ENCODE measurements at places on chromosomes 7 and 10.

DNA sequence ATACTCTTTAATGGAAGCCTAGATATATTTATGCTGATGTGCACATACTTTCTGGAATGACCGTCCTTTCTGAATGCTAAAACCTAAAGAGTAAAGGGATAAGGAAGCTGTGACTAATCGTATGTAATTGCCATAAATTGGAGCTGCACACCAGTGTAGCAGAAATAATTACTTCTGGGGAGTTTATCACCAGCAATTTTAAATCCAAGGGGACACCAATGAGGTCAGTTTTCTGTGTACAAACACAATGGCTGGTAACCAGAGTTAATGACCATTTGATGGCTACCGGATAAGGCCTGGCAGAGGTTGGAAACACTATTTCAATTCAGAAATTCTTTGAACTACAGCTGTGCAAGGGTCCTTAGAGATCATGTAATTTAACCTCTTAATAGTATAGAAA, 670.1 kb downstream of the REEP3 start:
- no peak for DNase-seq

- DNase-seq = no peak
Observed at GRCh38 chr10:72709041-72709440, 17.1 kb downstream of the MCU start.

DNA sequence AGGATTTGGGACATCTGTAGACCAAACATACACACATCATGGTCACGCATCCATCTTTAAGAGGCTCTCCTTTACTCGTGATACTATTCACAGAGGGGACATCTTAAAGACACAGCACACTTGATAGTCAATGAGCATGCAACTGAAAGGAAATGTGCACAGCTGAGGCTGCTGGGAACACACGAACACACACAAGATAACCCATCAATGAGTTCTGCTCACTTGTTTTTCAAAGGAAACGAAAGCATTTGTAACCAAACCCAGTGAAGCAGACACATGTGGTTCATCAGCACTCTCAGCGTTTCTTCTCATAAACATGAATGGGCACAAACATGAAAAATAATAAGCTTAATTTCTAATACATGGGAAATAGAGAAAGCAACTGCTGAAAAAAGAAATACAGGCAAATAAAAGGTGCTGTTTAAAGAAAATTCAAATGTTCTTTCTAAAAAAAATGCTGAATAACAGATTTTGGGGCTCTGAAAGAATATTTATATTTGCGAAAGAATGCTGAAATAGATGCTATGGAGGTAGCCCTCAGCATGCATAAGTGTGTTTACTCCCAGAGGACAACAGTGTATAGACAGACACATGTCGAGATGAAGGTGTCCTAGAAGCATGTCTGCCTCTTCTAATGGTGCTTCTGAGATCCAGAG, 59.7 kb upstream of the LAMB4 start:
- DNase-seq = no peak

DNA sequence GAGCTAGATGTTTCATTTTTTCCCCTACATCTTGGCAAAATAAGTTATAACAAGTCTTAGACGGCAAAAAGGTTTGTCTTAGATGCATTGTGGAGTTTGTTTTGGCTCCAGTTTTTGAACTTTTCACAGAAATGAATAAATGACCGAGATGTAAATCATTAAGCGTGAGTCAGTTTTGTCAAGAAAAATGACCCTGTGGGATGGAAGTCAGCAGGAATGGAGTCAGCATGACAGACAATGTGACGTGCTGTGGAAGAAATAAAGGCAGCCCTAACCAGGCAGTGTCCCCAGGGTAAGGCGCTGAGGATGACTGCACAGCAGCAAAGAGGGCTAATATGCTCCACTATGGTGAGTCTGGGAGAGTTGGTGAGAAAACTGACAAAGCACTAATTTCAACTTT, 163.2 kb downstream of the NOC3L start:
- DNase-seq = no peak

DNA sequence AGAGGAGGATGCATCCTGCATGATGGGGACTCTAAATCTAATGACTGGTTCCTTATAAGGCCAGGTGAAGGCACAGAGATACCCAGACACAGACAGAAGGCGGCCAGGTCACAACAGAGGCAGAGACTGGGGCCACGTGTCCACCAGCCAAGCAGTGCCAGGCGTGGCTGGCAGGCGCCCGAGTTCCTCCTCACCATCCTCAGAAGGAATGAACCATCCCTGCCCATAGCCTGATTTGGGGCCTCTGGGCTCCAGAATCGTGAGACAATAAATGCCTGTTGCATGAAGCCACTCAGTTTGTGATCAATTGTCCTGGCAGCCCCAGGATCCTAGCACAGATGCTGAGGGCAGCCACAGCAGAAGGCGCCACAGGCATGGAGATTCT, 69.0 kb upstream of the TNRC18 start:
- no peak for DNase-seq

DNA sequence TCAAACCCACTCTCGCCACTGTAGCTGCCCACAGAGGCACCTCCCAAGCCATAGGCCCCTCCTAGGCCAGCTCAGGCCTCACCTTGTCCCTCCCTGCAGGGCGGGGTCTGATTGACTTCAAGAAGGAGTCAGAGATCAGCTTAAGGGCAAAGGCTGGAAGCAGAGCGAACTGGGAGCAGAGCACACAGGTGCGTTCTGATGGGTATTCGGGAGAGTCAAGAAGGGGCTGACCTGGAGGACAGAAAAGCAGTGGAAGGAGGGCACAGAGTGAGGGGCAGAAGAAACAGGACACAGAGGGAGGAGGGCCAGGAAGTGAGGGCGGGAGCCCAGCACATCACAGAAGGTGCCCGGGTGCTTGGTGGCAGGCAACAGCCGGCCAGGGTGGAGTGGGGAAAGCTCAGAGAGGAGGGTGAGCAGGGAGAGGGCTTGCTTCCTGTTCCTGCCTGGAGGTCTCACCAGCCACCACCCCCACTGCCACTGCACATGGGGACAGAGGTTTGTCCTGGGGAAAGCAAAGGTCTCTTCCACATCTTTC, at the start of gene AOC1:
Gene AOC1, plus strand, starts transcription at position 147 of the 535 bp plus-strand sequence. CDS start 3,954 bp downstream, outside the sequence.
- no peak for DNase-seq

DNA sequence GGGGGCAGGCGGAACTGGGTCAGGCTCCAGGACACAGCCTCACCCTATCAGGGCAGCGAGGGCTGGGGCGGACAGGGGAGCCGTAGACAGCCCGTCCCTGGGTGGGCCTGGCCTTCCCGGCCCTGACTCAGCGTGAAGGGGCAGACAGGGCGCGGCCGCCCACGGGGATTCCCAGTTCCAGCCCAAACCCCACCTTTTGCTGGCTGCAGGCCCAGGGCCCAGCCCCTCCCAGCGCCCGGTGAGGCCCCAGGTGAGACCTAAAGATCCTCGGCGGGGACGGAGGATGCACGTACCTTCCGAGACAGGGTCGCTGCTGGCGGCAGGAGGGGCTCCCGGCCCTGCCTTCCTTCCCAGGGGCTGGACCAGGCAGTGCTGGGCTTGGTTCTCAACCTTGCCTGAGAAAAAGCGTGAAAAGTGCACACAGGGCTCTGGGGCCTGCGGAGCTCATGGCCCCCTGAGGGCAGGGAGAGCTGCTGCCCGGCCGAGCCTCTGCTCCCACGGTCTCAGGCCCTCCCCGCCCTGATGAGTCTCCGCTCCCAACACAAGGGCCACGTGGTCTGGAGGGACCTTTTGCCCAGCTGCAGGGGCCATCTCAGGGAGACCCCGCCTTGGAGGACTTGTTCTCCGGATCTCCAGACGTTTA, 43.9 kb upstream of the DNAJB6 start:
- DNase-seq = no peak

DNA sequence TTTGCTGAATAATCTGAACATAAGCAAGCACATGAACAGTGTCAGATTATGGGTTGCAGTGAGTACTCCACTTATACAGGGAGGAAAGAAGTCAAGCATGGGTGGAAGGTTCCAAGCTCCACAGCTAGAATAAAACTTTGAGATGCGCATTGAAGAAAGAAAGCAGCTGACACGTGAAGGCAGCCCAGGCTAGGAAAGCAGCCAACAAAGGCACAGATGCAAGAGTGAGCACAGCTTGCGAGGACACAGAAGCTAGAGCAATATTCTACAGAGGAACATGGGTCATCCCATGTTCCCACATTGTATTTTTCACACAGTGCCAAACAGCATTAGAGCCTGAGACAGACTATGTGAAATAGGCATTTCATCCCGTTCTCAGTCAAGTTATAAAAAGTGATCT, 194.6 kb upstream of the TBX20 start:
- no peak for DNase-seq

GRCh38 chr10:79082631-79083596, 14.1 kb downstream of the ZMIZ1 start:
- no peak for DNase-seq

DNA sequence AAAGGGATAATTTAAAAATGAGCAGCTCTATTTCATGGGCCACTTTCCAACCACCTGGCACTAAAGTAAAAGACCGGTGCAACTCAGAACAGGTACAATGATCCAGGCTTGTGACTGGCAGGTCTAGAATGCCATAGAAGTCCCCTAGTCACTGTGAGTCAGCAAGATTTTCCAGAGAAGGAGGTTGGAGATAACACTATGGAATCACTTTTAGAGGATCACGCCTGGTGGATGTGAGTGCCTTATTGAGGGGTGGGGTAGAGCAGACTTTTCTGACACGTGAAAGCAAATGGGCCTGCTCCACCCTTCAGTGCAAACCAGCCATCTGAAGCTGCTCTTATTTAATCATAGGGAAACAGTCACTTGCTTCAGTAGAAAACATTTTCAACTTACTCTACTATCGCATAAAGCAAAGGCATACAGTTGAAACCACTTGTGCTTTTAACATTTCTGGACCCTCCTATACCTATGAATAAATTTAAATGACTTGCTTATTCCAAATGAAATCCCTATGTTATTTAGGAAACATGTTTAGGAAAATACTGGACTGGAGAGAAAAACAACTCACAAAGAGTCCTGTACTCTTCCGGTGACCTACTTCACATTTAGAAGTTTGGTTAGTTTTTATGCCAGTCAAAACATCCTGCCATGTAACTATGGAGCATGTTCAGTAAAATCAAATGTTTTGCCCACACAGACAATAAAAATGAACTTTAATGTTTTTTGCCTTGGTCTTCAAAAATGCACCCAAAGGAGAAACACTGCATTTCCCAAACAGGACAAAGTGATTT, 21.5 kb upstream of the AKR1C1 start:
- no peak for DNase-seq

GRCh38 chr10:127942811-127943210, 35.9 kb downstream of the PTPRE start:
- no peak for DNase-seq

- DNase-seq = no peak
Observed at GRCh38 chr7:110797656-110798055, 293.3 kb upstream of the LRRN3 start.

DNA sequence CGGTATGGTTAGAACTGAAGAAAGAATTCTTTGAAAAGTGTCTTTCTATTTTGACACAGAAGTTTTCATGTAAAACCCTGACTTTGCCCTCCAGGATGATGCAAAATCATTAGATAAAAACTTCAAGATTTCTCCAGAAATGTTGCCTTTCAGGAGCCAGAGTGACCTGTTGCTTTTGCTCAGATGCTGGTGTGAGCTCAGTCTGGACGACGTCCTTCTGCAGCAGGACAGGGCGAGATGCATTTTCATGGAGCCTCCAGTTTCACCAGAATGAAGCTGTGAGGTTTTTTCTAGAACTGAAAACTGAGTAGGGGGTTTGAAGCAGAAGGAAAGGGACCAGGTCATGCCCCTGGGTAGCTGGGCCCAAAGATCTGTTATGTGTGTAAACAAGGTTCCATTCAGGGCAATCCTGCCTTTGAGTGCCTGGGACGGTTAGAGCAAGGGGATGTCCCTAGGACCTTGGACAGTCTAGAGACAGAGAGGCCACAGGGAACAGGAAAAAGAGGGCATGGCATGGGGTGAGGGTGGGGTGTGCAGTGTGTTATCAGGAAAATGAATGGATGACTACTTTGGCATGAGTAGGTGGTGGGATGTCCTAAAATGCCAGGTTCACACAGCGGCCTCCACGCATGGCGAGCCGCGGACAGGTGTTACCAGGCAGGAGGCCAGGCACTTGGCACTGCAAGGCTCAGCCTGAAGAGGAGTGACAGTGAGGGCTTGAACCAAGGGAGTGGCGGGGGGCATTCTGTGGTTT, 356.3 kb downstream of the CXCL12 start:
- no peak for DNase-seq

DNA sequence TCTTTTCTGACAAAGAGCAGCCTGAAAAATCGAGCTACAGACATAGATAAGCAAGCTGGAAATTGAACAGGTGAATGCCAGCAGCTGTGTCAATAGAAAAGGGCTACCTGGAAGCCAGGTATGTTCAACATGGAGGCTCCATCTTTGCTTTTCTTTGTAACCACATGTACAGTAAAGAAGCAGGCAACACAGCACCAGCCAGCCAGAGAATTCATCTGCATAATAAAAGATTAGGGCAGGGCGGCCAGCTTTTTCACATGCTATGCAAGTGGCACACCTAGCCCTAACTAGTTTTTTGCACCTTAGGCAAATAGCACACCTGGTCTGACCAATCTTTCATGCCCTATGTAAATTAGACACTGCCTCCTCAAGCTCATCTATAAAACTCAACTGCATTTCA, 25.7 kb downstream of the COG5 start:
- no peak for DNase-seq

- DNase-seq = no peak
Observed at GRCh38 chr10:87973635-87974034, 110.2 kb downstream of the PTEN start.

- no peak for DNase-seq
Observed at GRCh38 chr10:103373544-103373943, 5.8 kb downstream of the TAF5 start.

GRCh38 chr7:106514881-106515280, 146.1 kb downstream of the CCDC71L start:
- DNase-seq = no peak

DNA sequence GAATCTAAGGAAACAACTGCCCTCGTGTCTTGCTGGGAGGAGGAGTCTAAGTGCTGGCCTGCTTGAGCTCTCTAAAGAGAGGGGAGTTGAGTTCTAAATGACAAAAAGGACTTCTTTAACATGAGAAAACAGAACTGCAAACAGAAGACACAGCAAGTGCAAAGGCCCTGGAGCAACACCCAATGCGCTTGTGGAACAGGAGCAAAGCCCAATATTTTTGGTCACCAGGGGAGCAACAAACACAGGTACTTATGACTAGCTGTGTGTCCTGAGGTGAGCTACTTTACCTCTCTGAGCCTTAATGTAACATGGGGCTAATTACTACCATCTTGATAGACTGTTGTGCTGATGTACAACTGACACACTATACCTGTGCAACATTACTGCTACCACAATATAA, 634.3 kb downstream of the PARD3 start:
- no peak for DNase-seq

- no peak for DNase-seq
Observed at GRCh38 chr7:18496341-18496700, 772 bp downstream of the HDAC9 start.

- DNase-seq = no peak
Observed at GRCh38 chr10:28020993-28021982, 22.4 kb upstream of the ODAD2 start.

- DNase-seq = no peak
Observed at GRCh38 chr7:10739401-10739800, 234.3 kb upstream of the PHF14 start.

DNA sequence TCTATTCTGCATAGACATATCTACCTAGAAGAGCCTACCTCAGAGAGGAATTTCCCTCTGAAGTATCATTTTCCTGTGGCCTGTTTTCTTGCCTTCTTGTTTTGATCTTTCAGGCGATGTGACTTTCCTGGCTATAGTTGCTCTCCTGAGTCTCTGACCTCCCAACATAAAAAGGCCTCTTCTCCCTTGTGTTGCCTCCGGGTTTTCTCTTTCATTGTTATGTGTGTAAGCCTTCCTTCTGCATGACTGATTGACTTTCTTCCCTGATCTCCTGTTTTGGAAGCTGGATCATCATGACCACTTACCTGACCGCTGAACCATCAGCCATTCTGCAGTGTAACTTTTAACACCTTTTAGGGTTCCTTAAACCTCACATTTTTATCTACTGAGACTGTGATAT, 441.5 kb upstream of the ETV1 start:
- DNase-seq = no peak
